ENCODE measurements at places on chromosomes 2 and 18.

DNA sequence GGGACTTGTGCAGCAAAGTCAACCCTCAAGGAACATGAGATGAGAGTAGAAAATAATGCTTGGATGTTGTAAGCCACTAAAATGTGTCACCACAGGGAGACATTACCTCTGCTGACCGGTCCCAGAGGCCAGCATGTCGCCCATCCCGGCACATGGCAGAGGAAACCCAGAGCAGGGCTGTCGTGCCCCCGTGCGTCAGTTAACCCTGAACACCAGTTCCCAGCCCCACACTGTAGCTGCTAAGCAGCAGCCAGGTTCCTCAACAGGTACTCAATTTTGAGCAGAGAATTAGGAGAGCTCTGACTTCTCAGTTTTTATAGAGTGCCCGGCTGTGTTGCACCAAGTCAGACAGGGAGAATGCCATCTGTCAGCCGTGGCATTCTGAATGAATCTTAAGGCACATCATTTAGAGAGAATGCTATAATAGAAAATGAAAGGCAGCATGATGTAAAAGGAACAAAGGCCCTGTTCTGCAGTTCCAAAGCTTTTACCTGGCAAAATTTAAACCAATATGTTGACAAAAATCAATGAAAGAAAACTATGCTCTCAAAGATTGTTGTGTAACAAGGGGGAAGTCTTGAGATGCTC, 307.9 kb downstream of the METTL4 start:
- DNase-seq: no peak

- no peak for DNase-seq
Measured at GRCh38 chr2:64797881-64798575, 144.3 kb upstream of the SERTAD2 start.

DNA sequence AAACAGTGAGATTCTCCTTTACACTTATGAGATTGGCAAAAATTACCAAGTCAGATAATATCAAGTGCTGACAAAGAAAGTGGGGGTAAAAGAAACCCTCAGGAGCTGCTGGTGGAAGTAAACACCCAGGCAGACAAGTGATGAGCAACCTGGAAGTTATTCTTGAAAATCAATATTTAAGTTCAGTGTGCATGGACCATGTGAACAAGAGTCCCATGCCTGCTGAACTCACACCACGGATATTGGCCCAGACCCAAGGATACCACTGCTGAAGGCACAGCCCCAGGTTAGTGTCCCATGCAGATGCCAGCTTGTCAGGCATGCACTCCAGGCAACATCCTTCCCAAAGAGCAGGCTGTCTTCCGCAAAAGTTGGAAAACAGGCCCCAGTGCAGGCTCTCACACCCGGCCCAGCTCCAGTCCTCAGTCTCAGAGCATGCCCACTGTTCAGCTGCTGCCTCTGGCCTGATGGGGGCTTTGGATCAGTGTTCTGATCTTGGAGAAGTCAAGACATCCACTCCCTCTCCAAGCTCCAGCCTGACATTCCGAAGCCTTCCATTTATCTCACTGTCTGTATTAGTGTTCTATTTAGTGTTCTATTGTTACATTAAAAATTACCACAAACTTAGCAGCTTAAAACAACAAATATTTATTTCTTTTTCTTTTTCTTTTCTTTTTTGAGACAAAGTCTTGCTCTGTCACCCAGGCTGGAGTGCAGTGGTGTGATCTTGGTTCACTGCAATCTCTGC, 70.0 kb downstream of the HS1BP3 start:
- DNase-seq: no peak

DNA sequence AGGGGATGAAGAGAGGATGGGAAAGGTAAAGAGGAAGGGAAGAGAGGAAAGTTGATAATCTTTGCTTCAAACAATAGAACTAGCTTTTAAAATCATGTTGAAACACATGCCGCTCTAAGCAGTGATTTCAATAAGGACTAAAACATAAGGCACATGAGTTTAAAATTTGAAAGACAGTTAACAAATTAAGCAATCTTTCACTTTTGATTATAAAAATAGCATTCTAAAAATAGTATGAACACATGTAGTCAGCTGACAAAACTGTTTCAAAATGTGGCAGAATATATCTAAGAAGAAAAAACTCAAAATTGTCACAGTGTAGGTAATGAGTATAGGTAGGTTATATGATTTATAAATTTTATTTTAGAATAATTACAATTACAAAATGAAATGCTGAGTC, 25.3 kb downstream of the PSME4 start:
- no peak for DNase-seq

- DNase-seq: no peak
Measured at GRCh38 chr2:226208726-226209125, 590.9 kb downstream of the IRS1 start.

DNA sequence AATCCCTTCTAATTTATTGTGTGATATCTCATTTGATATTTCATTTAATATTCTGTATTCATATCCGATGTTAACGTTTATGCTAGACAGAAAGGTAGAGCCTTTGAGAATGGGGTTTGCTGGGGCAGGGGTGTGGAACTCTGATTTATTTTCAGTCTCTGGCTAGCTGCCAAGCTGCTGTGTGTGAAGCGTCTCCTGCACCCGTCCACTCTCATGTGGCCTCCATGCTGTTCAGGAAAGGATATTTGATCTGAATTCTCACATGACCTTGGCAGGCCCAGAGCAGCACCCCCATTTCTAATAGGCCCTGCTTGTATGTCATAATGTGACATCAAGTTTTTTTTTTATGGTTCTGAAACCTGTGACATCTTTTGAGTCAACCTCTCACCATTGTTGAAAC, 1.6 kb downstream of the IL1R1 start:
- DNase-seq: no peak

DNA sequence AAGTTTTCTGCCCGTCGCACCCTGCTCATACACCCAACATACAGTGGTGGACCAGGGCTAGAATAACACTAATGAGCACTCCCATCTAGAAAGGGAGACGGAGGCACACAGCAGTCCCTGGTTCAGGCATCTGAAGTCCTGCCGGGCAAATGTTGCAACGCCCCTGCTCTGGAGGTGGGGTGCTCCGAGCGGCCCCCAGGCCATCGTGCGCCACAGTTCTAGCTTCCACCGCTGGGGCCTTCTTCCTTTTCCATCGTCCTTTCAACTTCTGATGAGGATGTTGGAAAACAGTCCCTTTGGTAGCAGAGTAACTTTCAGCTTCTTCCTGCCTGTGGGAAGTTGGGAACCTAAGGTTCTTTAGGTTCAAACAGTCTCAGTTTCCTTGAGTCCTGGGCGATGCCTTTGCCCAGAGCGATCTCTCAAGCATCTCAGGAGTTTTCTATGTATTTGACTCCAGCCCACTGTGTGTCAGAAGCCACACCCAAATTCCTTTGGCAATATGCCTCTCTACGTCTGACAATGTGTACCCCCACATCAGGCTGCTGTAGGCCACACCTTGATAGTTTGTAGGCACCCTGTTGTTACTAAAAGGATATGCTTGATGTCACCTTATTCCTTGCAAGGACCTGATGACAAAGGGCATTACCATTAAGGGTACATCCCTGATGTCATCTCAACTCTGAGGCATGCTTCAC, 258.8 kb downstream of the GLI2 start:
- no peak for DNase-seq

DNA sequence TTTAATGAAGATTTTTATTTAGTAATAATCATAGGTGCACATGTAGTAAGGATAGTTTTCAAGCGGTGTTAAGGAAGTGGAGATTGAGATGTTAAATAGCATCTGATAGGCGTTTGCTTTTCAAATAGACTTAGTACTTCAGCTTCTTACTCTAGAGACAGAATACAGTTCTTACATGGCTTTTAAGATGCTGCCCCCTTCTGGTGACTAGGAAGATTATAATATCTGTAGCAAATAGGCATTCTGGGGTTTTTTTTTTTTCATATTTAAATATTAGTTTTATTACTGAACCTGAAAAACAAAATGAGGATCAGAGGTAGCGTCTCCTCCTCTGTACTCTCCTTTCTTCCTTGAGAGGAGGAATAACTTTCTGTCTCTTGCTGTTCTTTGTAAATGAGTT, 100.2 kb downstream of the AGAP1 start:
- DNase-seq: no peak

DNA sequence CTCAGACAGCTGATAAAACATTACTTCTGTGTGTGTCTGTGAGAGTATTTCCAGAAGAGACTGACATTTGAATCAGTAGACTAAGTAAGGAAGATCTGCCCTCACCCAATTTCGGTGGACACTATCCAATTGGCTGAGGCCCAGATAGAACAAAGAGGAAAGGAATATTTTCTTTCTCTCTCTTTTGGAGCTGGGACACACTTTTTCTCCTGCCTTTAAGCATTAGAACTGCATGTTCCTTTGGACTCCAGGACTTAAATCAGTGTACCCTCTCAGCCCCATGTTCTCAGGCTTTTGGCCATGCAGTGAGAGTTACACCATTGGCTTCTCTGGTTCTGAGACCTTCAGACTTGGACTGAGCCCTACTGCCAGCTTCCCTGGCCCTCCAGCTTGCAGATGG, 3.3 kb upstream of the SRBD1 start:
- no peak for DNase-seq

GRCh38 chr18:46668135-46668534, 11.1 kb upstream of the LOXHD1 start:
- DNase-seq: no peak

- DNase-seq: no peak
Measured at GRCh38 chr18:3660739-3661515, 211.0 kb downstream of the TGIF1 start.

GRCh38 chr2:149087751-149088150, 49.3 kb downstream of the LYPD6B start:
- no peak for DNase-seq

- no peak for DNase-seq
Measured at GRCh38 chr2:126449677-126450076, 206.3 kb upstream of the GYPC start.

DNA sequence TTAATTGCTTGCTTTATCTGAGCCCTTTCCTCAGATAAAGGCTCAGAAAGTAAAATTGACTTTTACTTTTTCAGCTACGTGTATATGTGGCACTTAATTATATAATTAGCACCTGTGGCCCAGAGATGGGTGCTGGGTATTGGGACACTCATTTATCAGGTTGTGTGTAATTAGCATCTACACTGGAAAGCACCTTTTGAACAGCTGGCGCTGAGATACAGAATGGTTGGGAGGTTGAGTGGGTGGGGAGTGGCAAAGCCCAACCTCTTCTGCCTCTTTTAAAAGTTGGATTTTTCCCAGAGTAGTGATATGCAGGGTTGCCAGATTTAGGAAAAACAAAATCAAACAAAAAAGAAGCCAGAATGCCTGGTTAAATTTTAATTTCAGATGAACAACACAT, 23.9 kb downstream of the SPTBN1 start:
- DNase-seq: no peak

GRCh38 chr18:78913395-78913794, 66.2 kb upstream of the SALL3 start:
- no peak for DNase-seq

Measured in GM12892 (cell line).